ENCODE measurements at places on chromosomes 11 and 22.

DNA sequence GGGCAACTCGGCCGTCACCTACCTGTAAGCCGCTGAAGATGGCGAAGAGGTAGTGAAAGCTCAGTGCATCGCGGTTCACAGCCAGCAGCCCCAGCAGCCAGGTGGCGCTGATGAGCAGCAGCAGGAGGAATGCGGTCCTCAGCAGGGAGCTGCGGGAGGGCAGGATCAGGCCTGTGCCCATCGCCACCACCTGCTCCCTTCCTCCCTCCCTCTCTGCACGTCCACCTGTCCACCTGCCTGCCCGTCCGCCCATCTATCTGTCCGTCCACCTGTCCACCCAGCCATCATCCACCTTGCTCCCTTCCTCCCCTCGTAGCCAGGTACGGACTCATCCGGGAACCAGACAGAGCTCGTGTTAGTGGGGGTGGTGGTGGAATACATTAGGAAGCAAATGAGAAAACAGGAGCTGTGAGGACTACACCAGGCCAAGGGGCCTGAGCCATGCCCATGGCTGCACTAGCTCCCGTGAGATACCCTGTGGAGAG, 32.2 kb downstream of the TRMU start:
- DNase-seq: peak; percentile 89

- DNase-seq: no peak
Observed at GRCh38 chr22:38276166-38276565, 3.4 kb upstream of the TMEM184B start.

GRCh38 chr22:45290410-45290936, 5.7 kb downstream of the UPK3A start:
- no peak for DNase-seq

- DNase-seq: no peak
Observed at GRCh38 chr11:87722756-87723565, 452.3 kb downstream of the RAB38 start.

- DNase-seq: no peak
Observed at GRCh38 chr11:47603295-47603694, 9.1 kb upstream of the C1QTNF4 start.

DNA sequence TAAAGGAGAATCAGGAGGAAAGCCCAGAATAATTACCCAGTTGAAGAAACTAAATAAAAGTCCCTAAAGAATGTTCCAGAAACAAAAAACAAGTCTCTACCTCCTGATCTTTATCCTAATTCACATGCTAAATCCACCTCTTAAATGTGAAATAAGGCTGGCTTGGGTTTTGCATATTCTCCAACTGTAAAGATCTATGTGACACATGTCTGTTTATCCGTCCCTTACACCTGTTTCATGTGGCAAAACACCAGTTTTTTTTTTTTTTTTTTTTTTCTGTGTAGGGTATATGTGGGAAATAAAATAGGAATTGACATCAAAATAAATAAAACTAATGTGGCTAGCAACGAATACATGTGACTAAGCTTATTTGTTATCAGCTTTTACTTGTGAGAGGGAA, 70.5 kb downstream of the NARS2 start:
- no peak for DNase-seq

GRCh38 chr11:100469835-100470234, 217.3 kb upstream of the ARHGAP42 start:
- no peak for DNase-seq

- no peak for DNase-seq
Observed at GRCh38 chr11:125496529-125496857, 428 bp upstream of the FEZ1 start.

DNA sequence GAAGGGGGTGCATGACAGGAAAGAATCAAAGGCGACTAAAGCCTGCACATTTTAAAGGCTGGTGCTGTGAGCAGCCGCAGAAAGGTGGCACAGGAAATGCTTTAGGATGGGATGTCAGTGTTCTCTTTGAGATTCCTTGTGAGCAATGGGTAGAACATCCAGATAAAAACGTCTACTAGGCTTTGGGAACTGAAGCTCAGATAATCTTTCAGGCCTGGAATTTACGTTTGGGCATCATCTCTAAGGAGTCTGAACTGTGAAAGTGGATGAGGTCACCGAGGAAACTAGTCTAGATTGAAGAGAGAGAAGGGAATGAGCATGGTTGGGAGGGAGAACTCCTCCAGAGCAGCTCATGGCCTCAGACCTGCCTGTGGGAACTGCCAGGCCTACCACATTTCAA, 65.7 kb downstream of the FLI1 start:
- DNase-seq: no peak

DNA sequence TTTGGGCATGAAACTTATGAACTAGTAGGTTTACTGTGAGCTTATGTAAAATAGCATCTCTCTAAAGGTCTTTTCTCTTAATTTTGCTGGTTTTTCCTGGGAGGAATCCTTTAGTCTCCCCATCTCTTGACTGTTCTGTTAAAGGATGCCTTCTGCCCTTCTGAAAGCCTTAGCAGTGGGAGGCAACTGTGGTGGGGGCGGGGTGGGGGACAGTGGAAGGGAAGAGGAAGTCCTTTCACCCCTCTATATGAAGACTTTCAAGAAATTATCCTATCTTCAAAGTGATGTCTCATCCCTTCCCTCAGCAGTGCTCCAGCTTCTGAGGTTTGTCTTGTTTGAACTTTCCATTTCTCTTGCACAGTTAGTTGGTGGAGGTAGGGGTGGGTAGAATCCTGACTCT, 73.1 kb downstream of the ELP4 start:
- no peak for DNase-seq

DNA sequence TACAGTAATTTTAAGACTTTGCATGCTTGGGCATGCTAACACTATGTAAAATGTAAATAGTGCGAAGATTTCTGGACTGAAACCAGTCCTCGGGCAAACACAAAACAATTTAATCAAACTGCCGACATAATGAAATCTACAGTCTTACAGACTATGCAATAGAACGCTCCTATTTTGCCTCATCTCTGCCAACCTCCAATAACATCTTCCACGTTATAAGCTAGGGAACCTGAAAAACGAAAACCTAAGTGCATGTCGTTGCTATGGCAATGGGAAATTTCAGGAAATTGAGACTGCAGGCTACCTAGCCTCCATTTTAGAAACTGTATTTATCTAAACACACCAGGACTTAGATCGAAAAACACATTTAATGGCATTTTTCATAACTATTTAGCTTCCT, 1.1 kb downstream of the CSTF3 start:
- peak; percentile 28 for DNase-seq

DNA sequence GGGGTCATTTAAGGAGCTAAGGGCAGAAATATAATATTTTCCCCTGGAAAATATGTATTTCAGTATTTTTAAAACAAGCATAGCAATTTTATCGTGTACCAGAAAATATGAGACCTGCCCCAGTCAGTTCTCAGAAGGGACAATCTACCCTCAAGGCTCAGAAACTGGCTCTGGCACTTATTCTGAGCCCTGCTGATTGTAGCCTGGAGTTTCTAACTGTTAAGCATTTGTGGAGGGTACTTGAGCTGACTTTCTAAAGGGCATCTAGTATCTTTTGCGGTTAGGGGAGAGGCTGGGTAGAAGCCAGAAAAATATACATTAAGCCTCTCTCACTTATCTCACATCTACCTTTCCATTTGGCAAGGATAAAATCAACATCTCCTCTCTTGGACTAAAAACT, 71.3 kb upstream of the FSHB start:
- no peak for DNase-seq

DNA sequence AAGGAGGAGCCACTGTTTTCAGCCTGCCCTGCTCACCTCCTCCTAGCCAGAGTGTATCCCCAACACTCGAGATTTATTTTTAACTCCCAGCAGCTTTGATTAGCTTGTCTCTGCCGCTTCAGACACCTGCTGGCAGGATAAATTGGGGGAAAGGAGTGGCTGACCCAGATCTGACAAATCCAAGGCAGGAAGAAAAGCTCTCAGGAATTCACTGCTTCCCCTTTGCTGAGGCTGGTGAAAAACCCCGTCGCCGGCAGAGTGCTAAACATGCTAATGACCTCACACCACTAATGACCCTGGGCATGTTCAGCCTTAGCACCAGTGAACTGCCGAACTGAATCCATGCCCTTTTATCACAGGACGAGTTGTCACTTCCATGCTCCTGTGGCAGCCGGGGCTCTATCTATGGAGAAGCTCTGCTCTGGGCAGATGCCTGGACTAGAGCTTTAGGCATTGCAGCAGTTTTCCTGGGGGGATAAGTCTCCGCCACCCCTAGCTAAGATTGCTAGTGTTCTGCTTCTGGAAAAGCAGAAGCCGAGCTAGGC, 52.2 kb downstream of the FEZ1 start:
- no peak for DNase-seq

DNA sequence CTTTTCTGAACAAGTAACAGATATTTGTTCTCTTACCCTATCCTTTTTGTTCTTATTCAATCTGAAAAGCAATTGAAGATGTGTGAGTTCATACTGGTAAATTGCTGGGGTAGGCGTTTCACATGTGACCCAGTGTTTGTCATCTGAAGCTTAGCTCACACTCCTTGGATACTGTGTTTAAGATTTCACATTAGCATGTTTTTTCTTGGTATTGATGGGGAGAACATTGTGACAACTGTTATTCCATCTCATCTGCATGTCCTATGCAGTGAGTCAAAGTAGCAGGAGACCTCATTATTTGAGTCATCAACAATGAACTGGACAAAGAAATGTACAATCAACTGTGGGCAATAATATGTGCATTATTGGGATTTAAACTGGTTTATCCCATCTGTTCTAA, 691.6 kb upstream of the ANO5 start:
- no peak for DNase-seq

DNA sequence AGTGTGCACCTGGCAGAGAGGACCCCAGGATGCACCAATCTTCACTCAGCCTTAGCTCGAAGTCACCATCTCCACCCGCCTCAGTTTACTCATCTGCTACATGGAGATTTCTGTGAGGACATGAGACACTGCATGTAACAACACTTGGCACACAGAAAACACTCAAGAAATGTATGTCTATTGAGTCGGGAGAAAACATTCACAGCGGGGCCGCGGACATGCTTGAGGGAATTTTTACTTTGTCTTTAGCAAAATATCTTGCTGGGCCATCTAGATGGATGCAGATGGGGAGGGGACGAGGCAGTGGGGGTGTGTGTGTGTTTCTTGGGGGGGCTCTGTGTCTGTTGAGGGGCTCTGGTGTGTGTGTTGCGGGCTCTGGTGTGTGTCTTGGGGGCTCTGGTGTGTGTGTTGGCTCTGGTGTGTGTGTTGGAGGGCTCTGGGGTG, 28.4 kb upstream of the RFPL3 start:
- no peak for DNase-seq

DNA sequence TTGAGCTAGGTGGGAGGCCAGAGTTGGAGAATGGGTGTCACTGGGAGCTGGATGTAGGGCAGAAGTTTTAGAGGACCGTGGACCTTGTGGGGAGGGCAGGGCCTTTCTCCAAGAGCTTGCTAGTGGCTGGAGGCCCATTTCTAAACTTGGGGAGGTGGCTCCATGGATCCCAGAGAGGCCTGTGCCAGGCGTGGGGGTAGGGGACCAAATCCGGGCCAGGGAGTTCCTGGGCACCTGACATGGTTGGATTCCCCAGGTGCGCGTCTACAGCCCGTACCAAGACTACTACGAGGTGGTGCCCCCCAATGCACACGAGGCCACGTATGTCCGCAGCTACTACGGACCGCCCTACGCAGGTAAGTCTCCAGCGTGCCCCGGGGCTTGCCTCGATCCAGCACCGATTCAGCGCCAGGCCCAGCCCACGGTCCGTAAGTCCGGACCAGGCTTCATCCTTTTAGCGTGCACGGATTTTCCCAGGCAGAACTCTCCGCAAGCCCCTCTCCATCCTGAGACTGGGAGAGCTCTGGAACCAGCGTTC, 14.2 kb downstream of the PLEKHB1 start:
- DNase-seq: no peak

GRCh38 chr11:68889948-68890446, 13.6 kb downstream of the MRPL21 start:
- no peak for DNase-seq

Data from B cell (primary cell).